ENCODE measurements at places on chromosomes 1 and 21.

DNA sequence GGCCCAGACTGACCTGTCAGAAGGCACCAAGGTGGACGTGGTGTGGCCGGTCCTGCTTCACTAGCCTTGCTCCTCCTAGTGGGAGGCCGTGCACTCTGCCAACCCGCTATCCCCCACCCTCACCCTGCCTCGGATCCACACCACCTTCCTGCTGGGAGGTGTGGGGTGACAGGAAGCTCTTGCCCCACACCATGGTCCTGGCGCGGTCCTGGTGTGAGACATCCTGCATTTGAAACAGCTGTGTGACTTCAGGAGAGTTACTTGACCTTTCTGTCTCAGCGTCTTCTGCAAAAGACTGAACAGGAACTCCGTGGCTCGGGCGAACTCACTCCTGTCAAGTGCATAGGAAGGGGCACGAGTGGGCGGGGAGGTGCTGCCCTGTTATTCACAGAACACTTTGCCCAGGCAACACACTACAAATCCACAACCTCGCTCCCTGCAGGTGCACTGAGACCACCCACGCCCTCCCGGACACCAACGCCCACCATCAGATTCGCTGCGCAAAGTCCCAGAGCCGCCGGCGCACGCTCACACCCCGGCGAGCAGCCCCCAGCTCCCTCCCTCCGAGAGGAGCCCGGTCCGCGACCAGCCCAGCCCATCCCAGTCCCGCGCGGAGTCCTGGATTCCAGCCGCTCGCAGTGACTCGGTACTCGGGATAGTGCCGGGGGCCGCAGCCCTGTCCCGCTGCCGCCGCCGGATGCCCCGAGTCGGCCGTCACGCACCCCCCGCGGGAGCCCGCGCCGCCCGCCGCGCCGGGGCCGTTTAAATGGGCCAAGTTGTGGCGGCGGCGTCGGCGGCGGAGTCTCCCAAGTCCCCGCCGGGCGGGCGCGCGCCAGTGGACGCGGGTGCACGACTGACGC is at the start of gene SAMD11:
Gene SAMD11 (plus strand): TSS at position 793 of the 860 bp plus-strand sequence. CDS start 509 bp downstream, outside the sequence.
- peak; percentile 51 for DNase-seq

DNA sequence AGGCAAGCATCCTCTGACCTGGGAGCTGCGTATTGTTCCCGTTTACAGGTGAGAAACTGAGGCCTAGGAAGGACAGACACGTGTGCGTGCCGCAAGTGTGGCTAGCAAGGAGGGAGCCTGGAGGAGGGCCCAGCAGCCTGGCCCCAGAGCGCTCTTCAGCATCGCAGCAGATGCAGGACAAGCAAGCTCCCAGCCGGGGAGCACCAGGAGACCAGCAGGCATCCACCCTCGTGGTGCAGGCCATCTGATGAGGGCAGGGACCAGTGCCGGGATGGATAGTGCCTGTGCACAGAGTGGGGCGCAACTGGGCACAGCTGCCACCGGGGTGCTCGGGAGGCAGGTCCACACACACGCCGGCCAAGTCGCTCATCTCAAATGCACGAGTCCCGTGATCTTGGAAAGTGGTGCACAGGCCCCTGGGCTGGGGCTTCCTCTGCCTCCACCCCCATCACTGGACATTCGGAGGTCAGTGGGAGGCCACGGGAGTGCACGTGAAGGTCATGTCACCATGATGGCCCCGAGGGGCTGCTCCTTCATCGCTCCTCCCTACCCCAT is 55.1 kb downstream of the COL18A1 start:
- DNase-seq = no peak

DNA sequence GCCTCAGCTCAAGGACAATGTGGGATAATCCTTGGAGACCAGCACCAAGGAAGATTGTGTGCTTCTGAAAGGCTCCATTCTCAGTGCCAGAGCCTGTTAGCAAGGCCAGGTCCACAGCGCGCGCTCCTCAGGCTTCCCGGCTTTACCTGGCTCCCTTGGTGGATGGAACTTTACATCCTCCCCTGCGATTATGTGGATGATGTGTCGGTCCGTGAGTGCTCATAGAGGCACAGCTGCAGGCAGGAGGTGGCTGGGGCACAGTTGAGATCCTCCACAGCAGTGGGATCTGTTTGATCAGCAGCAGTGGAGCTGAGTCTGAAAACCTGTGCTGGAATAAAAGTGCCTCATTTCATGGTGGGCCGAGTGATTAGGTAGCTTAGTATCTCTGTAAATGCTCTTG is 62.7 kb downstream of the PRDM2 start:
- DNase-seq = no peak

- no peak for DNase-seq
Measured at GRCh38 chr21:36603221-36603620, 95.7 kb upstream of the SIM2 start.

GRCh38 chr21:23593582-23593981 is 2013.7 kb downstream of the MRPL39 start:
- DNase-seq = no peak

DNA sequence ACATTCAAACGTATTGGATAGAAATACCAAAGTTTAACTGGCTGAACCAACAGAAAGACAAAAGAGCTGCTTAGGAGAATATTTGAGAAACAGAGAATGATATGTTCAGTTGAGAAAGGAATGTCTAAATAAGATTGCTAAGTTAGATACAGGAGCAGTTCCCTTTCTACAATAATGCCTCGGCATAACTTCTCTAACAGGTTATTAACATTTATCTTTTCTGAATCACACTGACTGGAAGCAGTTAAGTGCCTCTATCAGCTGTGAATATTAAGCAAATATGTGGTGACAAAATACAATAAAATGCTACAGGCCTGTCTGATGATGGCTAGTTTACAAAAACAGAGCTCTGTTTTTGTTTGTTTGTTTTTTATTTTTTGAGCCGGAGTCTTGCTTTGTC is 121.9 kb downstream of the KCNK1 start:
- DNase-seq = no peak

DNA sequence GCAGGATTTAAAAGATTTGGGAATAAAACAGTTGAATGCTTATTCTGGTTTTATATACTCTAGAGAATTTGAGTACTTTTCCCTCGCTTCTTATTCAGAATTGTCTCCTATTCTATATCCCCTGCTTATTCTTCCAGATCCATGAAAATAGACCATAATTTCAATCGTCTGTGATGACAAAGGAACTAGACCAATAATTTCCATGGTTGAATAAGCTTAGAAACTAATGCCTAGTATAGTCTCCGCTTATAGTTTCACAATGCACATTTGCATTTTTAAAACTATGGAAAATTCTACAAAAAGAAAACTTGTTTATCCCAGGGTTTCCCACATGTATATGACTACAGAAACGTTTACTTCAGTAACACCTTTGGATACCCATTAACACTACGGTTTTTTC is 247.4 kb upstream of the NR5A2 start:
- no peak for DNase-seq

DNA sequence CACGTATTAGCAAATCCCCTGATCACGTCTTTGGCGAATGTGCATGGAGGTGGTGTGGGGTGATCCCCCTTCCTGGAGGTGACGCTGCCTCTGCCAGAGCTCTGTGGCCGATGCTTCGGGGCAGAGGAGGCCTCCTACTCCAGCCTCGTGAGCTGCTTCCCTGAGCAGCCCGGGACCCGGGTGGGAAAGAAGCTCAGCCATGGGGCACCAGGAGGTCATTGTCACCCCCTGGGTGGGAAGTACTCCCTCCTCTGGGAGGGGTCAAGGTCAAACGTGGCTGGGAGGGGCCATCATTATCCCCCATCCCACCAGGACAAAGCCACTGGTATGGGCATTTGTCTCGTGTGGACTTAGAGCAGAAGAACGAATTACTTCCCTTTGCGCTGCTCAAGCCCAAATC is 40.7 kb downstream of the KCNAB2 start:
- DNase-seq = no peak

DNA sequence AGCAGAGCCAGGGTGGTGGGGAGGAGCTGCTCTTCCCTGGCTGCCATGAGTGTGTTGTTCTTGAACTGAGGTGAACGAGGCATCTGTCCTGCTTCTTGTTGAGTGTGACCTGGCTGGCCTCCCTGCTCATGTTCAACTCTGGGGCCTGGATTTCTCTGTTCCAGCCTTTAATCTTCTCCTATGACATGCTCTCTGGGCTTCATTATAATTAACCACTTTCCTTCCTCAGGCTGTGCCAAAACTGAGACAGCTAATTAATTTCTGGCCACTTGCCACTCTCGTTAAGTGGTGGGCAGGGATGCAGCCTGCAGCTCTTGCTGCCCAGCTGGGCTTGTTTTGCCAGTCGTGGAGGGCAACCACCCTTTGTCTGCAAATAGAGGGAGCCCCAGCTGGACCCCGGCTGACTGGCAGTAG is 23.3 kb downstream of the OPRD1 start:
- no peak for DNase-seq

DNA sequence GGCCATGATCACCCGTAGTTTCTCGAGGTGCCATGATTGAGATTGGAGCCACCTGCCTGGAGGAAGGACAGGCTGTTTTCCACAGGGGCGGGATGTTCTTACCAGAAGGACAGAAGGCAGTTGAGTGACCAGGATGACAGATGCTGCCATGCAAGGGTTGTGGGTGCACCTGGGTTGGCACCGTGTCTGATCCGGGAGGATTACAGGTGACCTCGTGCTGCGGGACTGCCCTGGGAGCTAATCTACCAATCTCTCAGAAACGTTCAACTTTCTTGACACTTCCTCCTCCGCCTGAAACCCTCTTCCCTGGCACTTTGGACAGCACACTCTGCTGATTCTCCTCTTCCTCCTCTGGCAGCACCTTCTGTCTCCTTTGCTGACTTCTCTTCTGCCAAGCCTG is 13.8 kb upstream of the SLC6A9 start:
- no peak for DNase-seq

DNA sequence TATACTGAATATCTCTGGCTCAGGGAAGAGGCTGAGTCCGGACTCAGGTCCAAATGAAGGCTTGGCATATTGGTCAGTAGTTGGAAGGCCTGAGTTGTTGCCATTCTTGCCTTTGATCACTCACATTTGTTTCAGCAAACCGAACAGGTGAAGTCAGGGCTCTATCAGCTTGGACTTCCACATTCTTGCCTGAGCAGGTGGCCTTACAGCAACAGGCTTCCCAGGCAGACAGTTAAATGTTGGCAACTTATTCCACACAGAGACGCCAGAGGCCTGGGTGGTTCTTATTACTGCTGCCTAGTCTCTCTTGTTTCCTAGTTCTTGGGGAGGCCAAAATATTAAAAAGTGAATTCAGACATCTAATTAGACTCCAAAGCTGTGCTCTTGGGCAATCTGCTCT is 36.6 kb downstream of the XCL2 start:
- DNase-seq = no peak

GRCh38 chr1:6496365-6496721 is 4.9 kb upstream of the PLEKHG5 start:
- no peak for DNase-seq

DNA sequence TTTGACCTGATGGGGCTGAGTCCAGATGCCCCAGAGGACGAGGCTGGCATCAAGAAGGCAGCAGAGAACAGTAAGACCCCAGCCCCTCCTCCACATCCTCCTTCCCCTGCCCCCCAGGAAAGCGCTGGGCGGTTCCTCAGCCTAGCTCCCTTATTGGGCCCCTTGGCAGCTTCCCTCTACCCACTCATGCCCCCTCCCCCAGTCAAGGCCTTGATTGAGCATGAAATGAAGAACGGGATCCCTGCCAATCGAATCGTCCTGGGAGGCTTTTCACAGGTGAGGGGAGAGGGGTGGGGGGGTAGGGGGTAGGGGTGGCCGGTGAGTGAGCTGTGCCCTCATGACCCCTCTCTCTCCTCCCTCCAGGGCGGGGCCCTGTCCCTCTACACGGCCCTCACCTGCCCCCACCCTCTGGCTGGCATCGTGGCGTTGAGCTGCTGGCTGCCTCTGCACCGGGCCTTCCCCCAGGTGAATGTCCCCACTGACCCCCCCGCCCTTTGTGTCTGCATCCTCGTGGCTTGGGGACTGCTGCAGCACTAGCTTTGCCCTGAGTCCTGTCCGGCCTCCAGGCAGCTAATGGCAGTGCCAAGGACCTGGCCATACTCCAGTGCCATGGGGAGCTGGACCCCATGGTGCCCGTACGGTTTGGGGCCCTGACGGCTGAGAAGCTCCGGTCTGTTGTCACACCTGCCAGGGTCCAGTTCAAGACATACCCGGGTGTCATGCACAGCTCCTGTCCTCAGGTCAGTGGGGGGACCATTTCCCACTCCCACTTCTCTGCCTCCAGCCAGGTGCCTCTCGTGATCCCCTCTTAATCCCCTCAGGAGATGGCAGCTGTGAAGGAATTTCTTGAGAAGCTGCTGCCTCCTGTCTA is 3.2 kb downstream of the LYPLA2 start:
- DNase-seq = no peak

DNA sequence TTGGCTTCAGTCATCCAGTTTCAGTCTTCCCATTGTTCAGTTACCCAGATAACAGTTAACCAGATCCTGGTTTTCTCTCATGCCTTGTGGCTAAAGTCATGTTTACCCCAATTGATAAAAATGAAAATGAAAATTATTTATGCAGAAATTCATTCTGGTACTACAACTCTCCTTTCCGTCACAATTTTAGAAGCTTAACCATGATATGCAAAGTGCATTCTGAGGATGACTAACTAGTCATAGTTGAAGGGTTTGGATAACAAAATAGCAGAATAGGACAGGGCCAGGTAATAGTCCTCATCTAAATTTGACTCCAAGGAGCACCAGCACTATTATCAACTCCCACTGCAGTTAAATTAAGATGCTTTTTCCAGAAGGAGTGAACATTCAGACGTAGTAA is 94.7 kb downstream of the NTMT2 start:
- DNase-seq = no peak

DNA sequence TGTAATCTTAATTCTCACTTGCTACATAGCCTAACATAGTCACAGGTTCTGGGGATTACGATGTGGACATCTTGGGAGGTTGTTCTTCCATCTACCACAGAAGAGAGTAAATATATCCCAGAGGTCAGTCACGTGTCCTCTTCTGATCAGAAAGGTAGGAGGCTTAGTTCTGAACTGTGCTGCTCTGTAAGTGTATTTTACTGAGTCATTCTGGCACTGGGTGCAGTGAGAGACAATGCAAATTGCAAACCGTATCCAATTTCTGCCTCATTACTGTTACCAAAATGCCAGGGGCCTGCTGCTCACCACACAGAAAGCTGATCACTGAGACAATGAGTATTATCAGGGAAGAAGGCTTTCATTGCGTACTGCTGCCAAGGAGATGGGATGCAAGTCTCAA is 104.0 kb downstream of the GABPA start:
- DNase-seq = no peak

GRCh38 chr1:21613072-21613867 is 55.9 kb downstream of the RAP1GAP start:
- DNase-seq = no peak

- DNase-seq = no peak
Measured at GRCh38 chr1:33719326-33719725, 144.6 kb upstream of the HMGB4 start.

- no peak for DNase-seq
Measured at GRCh38 chr21:44800103-44800502, 1.5 kb downstream of the UBE2G2 start.
